ENCODE measurements at places on chromosomes 3 and 15.

DNA sequence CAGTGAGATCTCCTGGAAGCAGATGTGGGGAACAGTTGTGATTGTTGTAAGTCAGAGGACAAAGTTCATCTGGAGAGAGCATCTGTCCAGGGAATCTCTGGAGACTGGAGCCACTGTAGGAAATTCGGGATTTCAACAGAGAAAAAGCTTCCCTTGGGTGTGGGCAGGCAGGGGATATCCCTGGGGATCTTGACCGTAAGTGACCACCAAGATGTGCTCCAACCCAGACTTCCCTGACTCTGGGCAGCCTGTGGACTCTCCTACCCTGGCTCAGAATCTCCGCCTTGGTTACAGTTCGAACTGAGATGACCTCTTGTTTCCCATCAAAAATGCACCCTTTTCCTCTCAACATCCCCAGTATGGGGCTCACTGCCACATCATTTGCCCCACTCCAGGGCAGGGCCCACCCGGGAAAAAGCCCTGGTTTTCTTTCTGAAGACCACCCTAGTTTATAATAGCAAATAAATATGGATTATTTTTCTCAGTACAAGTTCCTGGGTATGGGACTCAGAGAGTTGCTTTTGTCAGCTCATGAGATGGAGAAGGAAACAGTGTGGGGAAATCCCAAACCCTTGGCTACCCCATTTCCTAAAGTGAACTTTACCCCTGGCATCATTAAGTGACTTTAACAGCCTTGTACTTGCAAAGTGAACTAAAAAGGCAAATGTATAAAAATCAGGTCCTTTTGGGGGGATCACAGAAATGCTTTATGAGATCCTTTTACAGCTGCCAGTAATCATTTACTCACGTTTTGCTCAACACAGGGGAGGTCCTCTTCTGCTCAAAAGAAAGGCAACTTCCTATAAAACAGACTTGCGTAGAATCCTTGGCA, 89.9 kb downstream of the CCNL1 start:
- DNase-seq = no peak

DNA sequence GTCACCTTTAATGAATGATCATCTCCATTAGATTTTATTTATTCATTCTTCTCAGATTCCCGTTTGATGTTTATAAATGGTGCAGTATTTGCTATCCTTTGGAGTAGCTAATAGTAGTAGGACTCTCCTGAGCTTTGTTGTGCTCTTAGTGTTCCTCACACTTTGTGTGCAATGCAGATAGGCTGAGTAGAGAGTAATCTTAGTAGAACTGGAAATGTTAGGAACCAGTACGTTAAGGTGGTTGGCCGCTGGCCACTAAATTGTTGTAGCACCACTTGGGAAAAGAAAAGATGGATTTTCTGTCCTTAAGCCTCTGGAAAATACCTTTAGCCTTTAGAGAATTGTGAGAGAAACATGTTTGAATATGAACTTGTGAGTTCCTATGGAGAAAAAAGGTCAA, 19.9 kb upstream of the EBLN2 start:
- DNase-seq = no peak

GRCh38 chr15:62506217-62506805, 341.2 kb upstream of the C2CD4B start:
- DNase-seq = no peak

GRCh38 chr3:31934866-31935265, 46.2 kb downstream of the OSBPL10 start:
- DNase-seq = no peak

GRCh38 chr15:80107774-80108173, 45.0 kb upstream of the FAH start:
- DNase-seq = no peak

Data from memory B cell (primary cell).